Fibroblast of gingiva (primary cell): ENCODE measurements at places on chromosomes 7 and 10.
A peak's percentile ranks its signal among the peaks of the same experiment; 100 is the strongest.

- peak; percentile 47 for DNase-seq
Measured at GRCh38 chr7:28409716-28410627, 2.3 kb upstream of the CREB5 start.

DNA sequence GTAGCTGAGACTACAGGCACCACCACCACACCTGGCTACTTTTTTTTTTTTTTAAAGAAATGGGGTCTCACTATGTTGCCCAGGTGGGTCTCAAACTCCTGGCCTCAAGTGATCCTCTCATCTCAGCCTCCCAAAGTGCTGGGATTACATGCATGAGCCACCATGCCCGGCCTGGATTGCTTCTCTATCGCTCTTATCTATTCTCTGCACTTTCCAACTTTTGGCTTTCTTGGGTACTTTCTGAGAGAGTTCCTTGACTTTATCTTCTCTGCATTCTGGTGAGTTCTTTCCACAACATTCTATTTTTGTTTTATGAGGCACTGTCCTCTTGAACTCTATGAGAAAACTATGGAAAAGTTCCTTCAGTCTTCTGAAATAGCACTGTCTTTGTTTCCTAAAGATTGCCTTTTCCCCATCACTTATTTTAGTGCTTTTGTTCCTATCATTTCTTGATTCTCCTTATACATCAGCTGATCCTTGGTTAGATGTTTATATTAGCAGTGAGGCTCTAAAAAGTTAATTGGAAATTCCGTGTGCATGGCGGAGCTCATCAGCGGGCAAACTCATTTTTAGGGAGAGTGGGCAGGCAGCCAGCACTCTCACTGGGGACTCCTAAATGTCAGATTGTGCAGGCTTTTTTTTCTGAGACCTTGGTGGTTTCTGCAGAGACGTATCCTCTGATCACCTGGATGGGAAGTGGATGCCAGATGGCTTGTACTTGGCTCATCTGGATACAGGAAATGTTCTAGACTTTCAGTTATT lies 43.9 kb downstream of the HIP1 start:
- DNase-seq = no peak

GRCh38 chr10:73862011-73862410 lies 12.3 kb downstream of the CAMK2G start:
- no peak for DNase-seq

- no peak for DNase-seq
Measured at GRCh38 chr10:79031723-79032122, 37.0 kb upstream of the ZMIZ1 start.

GRCh38 chr10:86795353-86795752 lies 38.9 kb downstream of the BMPR1A start:
- DNase-seq = peak; percentile 59

DNA sequence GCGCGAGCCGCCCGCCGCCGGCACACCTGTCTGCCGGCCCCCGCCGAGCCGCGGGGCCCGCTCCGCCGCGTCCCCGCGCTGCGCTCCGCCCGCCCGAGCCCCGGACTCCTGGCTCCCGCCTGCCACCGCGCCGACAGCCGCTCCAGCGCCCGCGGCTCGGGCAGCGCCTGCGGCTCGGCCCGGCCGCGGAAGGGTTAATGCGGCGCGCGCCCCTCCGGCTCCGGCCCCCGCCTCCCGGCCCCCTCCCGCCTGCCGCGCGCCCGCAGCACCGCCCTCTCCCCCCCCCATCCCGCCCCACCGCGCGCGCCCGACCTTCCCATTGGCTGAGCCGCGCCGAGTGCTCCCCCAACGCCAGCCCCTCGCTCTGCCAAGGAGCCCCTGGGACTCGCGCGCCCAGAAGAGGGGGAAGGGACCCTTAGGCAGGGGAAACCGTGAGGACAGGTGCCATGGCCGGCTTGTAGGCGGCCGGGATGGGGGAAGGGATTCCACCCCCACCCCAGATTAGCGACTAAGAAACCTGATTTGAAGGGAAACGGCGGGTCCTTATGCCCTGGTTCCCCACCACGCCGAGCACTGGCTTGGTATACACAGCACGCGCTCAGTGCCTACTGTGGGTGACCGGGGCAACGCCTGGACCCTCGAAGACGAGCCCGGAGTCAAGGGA lies at the start of gene KCNH2:
TSS of gene KCNH2 (minus strand) at position 196 of the 664 bp plus-strand sequence. CDS start 408 bp downstream, outside the sequence.
- no peak for DNase-seq

- no peak for DNase-seq
Measured at GRCh38 chr10:109866168-109866994, 56.9 kb downstream of the XPNPEP1 start.

GRCh38 chr7:26492816-26493215 lies 201.2 kb downstream of the SNX10 start:
- DNase-seq = no peak

DNA sequence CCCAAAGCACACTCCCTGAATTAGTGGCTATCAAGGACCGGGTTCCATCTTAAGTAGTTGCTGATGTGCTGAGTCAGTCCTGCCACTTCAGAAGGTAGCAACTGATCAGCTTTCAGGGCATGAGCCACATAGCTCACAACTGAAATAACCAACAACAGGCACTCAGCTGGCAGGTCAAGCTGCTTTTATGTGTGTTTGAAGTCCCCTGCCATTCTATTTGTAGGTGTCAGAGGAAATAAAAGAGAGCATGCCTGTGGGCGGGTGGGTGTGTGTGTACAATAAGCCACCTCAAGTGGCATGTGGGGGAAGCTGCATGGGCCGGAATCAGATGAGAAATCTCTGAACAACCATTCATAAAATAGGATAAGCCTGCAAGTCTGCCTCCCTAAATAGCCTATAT lies 114.3 kb upstream of the YAE1 start:
- DNase-seq = no peak

GRCh38 chr7:135366843-135367508 lies 133.3 kb downstream of the STRA8 start:
- DNase-seq = no peak
